ENCODE measurements at places on chromosomes 12 and 14. TPM values are rescaled to one million over a fixed set of nuclear protein-coding genes. Genes with fewer than 3 reads are reported as not detected.

DNA sequence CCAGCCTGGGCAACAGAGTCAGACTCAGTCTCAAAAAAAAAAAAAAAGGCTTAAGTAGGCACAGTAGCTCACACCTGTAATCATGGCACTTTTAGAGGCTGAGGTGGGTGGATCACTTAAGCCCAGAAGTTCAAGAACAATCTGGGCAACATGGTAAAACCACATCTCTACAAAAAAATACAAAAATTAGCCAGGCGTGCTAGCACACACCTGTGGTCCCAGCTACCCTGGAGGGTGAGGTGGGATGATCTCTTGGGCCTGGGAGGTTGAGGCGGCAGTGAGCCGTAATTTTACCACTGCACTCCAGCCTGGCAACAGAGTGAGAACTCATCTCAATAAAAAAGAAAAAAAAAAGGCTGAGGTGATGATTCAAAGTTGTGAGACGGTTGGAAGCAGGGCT is 9.1 kb upstream of the RESF1 start:
- no peak for DNase-seq

DNA sequence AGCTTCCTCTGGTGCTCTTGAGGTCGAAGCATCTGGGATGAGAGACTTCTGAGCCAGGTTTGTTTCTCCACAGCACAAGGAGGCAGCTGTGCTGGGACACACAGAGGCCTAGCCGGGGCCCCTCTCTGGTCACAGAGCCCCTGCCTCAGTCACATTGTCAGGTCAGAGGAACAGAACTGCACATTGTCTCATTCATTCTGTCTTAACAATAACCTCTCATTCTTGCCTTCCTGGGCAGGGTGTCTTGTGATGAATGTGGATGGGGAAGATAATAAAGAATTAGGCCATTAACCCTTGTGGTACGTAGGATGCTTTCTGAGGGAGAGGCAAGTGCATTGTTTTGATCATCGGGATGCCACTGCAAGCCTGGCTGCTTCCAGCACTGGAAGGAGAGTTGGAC is 29.8 kb downstream of the FNTB start:
- DNase-seq = no peak

GRCh38 chr12:45128637-45129036 is 77.7 kb upstream of the DBX2 start:
- no peak for DNase-seq

The INHBC gene
- 0.27 TPM for total RNA-seq

The ATN1 gene
- total RNA-seq = 25.0 TPM

- no peak for DNase-seq
These were observed 198.9 kb upstream of the RGS6 start for GRCh38 chr14:71733210-71733883.

GRCh38 chr12:83092129-83092528 is 405.4 kb downstream of the TMTC2 start:
- DNase-seq = no peak

GRCh38 chr12:22628228-22628627 is 3.3 kb downstream of the ETNK1 start:
- no peak for DNase-seq

The TMPRSS12 gene
- not detected for total RNA-seq

The ERG28 gene
- 4.3 TPM for total RNA-seq

- DNase-seq = no peak
These were observed 18.7 kb downstream of the FLVCR2 start for GRCh38 chr14:75597149-75597548.

DNA sequence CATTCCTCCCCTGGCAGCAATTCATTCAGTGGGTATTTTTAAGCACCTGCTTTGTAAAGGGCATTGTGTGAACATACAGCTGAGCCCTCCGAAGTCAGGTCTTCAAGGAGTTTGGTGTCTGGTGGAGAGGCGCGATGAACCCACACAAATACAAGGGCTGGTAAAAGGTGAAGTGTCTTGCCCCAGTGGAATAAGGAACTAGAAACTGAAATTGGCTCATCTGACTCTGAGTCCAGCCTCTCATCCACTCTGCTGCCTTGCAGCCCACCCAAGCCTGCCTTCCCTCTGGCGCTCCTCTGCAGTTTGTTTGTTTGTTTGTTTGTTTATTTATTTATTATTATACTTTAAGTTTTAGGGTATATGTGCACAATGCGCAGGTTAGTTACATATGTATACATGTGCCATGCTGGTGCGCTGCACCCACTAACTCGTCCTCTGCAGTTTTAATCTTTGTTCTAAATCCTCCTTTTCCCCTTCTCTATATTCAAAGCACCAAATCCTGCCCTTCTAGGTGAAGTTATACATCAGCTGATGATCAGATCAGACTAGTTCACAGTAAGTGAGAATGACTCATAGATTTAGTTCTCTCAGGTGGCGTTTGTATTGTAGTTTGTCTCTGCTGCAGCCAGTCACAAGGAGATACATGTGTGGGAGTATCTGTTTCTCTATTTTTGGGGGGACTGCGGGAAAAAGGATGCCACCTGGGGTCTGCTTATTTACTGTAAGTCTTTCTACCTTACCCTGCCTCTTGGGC is 394.5 kb downstream of the APAF1 start:
- DNase-seq = no peak

The ASPG gene
- under 0.01 TPM for total RNA-seq

The SLC6A12 gene
- total RNA-seq = not detected

GRCh38 chr12:102005256-102005655 is 56.5 kb downstream of the WASHC3 start:
- DNase-seq = no peak

The CLEC6A gene
- total RNA-seq = not detected

GRCh38 chr12:76952995-76953394 is 74.2 kb upstream of the CSRP2 start:
- no peak for DNase-seq

The APOF gene
- not detected for total RNA-seq

The GLI1 gene
- total RNA-seq = 0.27 TPM

The STRAP gene
- total RNA-seq = 29.6 TPM

Measured in hematopoietic multipotent progenitor cell (in vitro differentiated cells).